ENCODE measurements at places on chromosomes 7 and 10.

- DNase-seq, result no peak
These were observed 148.5 kb upstream of the AKR1E2 start for GRCh38 chr10:4677296-4678021.

GRCh38 chr7:70660154-70660818, 471.7 kb upstream of the GALNT17 start:
- DNase-seq, result no peak

DNA sequence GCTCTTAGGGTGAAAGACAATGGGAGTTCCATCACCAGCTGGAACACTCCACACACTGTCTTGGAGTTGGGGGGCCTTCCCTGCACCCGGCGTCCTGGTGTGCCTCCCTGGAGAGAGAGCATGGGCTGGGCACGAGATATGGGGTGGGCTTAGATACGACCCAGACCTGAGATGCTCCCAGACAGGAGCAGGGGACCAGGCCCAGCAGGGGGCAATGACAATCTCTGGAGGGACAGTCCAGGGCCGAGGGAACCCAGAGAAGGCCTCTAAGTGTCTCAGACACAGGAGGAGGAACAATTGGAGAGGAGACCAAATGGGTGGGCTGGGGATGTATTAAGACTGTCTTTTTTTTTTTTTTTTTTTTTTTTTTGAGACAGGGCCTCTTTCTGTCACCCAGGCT, 40.0 kb downstream of the MYL10 start:
- DNase-seq, result no peak

GRCh38 chr7:30968294-30968693, 4.5 kb downstream of the GHRHR start:
- DNase-seq, result no peak

DNA sequence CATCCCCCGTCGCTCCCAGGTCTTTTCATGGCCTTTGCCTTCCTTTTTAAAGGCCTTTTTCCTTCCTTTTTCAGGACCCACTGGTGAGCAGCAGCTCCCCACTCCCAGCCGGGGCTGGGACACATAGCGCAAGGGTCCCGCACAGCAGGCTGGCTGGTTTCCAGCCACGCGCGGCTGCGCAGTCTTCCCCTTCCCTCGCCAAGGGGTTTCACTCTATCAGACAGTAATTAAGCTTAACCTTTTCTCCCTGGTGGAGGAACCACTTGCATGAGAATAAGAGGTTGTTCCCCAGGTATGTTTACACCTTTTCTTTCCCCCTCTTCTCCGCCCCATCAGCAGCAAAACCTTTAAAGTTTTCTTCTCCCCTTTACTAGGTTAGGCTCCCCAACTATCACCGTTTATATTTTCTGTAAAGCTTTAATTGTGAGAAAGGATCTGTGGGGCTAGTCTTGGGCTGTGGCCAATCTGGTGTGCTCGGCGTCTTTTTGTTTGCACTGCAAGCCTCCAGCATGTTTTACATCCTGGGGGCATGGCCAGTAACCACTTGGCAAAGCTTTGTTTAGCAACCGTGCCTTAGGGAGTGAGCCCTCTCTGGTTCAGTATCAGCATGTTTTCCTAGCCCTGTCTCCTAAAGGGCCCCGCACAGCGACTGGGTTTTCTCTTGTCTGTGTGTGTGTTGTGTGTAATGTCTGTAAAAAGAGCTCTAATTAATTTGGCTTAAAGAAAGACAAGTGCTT, 219.6 kb downstream of the PHF14 start:
- DNase-seq, result no peak

DNA sequence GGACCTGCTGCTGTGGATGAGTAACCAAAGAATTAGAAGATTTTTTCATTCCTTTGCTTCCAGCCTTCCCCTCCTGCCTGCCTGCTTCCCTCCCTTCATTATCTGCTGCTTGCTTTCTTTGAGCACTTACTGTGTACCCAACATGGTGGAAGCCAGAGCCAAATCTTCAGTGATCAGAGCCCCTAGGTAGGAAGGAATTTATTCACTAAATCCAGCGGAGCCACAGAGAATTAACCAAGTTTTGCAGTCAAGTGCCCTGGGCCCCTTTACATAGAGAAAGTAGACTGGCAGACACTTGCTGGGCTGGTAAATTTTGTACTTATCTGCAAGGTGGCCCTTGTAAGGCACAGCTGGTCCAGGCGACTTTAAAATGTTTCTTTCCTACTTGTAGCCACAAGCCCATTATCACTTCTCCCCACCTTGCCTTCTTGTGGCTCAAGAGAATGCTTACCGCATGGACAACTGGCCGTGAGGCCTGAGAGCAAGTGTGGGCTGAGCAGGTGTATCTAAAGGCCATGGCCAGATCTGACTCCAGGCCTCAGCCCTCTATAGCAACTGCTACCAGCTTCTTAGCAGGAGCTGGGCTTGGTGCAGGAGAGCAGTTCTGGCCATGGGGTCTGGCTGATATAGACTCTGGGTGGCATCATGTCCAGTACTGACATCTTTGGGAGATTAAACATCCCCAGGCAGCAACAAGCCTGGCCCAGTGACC, 11.1 kb downstream of the UNC5B start:
- DNase-seq, result no peak

DNA sequence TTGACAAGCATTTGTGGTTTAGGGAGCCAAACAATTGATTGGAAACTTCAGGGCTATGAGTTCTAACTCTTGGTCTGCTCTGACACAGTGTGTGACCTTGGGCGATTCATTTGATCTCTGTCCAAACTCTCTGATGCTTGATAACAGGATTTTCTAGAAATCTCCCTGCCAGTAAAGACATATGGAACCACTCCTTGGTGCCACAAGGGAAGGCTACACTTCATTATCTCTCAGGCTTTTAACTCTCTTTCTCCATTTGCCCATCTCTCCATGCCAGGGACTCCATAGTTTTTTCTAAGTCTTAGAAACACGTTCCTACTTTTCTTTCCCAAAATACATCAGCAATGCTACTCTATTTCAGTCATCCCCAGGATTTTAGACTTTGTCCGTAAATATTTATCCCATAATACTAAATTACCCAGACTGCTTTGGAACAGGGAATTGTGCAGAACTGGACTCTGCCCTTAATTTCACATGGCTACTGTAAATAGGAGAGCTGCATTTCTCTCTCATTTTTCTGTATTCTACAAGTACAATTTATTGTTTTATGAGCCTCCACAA, 488.2 kb downstream of the SUGCT start:
- no peak for DNase-seq

- peak; percentile 26 for DNase-seq
These were observed 332.3 kb downstream of the ADK start for GRCh38 chr10:74483356-74483755.

DNA sequence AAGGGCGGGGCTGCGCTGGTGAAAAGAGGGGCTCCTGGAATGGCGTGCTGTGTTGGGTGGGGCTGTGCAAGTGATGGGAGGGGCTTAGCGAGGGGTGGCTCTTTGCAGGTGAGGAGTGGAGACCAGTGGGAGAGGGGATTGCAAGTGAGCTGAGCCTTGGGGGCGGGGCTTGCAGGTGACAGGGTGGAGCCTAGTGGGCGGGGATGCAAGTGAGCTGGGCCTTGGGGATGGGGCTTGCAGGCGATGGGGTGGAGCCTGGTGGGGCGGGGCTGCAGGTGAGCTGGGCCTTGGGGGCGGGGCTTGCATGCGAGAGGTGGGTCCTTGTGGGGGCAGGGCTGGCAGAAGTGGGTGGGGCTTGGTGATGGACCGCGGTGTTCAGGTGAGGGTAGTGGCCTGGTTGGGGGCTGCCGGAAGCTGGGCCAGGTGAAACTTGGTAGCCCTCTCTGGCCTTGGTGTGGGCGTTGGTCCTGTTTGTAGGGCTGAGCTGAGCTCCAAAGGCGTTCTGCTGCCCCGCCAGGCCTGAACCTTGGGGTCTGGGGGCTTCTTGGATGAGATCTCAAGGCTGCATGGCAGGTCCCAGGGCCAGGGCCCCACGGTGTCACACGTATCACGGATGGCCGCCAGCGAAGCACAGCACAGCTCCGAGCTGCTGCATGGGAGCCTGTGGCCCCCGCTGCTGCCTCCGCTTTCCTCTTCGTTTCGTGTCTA, 743 bp upstream of the PITRM1 start:
- DNase-seq, result no peak

DNA sequence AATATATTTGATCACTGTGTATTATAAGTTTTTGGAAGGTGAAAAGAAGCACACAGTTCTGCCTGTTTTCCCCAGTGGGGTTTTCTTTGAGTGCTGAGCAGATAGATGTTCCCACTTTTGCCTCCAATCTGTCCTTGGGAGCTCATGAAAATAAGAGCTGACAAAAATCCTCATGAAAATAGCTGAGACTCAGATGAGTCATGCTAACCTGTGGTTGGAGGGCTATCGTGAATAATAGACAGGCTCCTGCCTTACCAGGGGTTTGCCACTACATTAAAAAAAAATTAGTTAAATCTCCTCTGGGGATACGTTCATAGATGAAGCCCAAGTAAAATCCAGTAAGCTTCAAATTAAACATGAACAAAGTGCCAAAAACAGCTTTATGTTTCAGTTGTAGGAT, 10.9 kb upstream of the AOAH start:
- DNase-seq, result no peak

DNA sequence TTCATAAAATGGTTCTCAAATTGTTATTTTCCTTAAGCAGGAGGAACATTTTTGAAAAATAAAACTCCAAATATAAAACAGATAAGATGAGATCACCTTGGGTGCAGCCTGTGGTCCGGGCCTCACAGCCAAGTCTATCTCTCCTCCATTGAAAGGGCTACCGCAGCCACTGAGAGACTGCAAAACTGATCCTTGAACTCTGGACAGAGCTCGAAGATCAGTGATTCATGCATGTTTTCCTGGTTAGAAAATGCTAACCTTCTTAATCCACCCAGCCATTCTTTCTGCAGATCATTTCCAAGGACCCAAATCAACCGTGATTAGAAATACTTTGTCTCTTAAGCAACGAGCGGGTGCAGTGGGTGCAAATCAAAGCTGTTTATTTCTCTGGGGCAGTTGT, 378.8 kb downstream of the PLXDC2 start:
- DNase-seq, result no peak

DNA sequence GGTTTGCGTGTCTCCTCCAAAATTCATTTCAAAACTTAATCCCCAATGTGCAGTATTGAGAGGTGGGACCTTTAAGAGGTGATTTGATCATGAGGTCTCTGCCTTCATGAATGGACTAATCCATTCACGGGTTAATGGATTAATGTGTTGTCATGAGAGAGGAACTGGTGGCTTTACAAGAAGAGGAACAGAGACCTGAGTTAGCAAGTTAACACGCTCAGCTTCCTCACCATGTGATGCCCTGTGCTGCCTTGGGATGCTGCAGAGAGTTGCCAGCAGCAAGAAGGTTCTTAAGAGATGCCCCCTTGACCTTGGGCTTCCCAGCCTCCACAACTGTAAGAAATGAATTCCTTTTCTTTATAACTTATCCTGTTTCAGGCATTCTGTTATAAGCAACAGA, 3.7 kb upstream of the TCTN3 start:
- DNase-seq, result peak; percentile 76

GRCh38 chr7:104983076-104983577, 30.9 kb upstream of the KMT2E start:
- no peak for DNase-seq

GRCh38 chr10:28796606-28797512, 119.5 kb downstream of the BAMBI start:
- no peak for DNase-seq

DNA sequence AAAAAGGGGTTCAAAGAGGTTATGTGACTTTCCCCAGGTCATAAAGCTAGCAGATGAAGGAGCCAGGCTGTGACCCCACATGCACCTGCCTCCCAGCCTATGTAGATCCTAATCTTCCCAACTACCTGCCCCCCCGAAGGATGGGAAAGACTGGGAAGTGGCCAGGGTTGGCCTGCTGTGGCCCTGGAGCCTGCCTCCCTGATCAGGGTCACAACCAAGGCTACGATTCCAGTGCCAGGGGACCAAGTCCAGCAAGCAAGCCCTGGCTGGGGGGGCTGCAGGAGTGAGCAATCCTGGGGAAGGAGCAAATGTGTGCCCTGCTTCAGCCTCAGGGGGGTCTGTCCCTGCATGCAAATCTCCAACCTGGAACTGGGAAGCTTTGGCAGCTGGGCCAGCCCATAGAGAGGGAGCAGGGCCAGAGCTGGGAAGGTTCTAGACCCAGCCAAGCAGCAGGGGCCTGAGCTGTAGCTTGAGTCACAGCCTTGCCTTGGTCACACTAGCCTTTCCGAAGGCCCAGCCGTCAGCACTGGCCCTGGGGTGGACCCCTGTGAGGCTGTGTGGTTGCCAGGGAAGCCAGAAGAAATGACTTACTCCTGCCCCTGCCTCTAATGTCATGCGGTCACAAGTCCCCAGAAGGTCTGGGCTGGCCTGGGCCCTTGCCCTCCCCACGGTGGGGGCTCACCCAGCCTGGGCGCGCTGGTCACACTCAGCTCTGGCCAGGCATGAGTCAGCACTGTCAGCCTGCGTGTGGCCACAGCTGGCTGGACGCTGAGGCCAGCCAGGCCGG, 96.4 kb upstream of the ZMIZ1 start:
- peak; percentile 91 for DNase-seq

GRCh38 chr7:5636446-5636835, 145.0 kb downstream of the RNF216 start:
- no peak for DNase-seq

GRCh38 chr10:87093632-87094372, 841 bp downstream of the GLUD1 start:
- DNase-seq, result peak; percentile 83

DNA sequence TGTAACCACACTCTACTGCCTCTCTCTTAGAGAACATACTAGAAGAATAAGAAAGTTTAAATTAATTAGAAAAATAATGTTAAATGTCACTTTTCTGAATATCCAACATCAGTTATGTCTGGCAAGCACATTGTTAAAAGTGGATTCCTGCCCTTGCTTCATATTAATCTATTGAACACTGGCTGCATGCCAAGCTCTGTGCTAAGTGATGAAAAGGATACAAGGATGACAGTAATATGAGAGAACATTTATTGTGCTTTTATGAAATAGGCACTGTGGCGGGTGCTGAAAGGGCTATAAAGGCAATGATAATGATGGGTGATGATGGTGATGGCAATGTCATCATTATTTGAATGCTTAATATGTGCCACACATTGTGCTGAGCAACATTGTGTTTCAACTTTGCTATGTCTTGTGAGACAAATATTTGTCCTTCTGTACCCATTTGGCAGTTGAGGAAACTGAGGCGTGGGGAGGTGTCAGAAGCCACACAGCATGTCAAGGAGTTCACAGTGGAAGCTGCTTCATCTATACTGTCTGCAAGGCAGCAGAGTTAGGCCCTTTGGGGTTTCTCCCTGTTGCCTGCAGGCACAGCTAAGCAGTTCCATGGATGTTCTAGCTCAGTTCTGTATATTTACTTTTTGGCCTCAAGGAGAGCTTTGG, 64.2 kb upstream of the RAPGEF5 start:
- DNase-seq, result no peak

All from suppressor macrophage treated with lipopolysaccharide for 1 hour (primary cell).